ENCODE measurements at places on chromosomes 2 and 18.

GRCh38 chr2:21427606-21428005 lies 303.8 kb downstream of the TDRD15 start:
- no peak for DNase-seq

DNA sequence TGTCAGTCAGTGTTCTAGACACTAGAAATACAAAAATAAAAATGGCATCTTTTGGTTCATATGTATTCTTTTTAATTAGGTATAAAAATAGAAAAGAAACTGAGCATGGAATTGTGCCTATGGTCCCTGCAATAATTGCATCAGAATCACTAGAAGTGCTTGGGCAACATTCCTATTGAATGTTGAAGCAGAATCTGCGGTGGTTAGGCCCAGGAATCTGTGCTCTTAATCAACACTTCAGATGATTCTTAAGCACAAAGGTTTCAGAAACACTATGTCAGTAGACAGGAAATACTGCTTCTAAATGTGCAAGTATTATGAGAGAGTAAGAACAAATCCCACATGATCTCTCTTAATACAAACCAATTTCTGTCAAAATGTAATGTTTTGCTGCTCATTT lies 20.3 kb upstream of the RBBP8 start:
- DNase-seq = no peak

DNA sequence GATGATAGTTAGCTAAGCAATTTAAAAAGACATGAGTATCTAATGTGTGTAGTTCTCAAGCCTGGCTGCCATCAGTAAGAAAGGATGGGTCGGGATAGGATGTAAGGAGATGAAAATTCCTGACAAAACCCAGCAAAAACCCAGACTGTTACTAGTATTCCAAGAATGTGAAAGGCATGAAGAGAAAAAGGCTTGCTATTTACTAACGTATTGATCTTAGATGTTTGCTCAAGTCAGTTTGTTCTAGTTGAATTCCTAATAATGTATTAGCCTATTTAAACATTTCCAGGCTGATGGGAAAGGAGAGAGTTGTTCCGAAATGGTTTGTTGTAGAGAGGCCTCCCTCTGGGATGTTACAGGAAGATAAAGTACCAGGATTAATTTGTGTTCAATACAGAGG lies 88.2 kb downstream of the ZNF532 start:
- DNase-seq = no peak

DNA sequence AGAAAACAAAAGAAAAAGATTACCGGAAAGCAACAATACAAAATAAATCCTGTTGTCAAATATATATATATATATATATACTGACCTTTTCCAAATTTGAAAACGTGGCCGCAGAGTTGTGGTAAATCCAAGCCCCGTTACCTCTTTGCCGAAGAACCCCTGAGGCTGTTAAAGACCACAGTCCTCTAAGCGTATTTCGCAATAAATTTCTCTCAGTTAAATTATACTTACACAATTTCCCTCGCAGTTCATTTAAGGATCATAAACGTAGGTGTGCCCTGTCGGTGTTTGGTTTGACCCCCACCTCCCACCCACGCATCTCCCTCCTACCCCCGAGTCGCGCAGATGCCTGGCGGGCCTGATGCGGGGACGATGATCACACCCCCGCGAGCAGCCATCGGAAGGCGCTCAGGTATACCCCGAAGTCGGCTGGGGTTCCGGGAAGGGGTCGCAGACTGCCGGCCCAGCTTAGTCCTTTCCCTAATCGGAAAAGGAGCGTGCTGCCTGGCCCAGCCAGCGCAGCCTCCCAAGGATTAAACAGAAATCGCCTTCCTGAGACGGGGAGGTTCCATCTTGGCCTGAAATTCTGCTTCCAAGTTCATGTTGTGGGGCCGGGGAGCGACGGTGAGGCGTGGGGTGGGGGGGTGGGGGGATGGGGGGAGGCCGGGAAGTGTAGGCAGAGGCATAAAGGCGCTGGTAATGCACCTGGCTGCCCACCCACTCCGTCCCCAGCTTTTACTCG lies 2.9 kb upstream of the MEIS1 start:
- no peak for DNase-seq

DNA sequence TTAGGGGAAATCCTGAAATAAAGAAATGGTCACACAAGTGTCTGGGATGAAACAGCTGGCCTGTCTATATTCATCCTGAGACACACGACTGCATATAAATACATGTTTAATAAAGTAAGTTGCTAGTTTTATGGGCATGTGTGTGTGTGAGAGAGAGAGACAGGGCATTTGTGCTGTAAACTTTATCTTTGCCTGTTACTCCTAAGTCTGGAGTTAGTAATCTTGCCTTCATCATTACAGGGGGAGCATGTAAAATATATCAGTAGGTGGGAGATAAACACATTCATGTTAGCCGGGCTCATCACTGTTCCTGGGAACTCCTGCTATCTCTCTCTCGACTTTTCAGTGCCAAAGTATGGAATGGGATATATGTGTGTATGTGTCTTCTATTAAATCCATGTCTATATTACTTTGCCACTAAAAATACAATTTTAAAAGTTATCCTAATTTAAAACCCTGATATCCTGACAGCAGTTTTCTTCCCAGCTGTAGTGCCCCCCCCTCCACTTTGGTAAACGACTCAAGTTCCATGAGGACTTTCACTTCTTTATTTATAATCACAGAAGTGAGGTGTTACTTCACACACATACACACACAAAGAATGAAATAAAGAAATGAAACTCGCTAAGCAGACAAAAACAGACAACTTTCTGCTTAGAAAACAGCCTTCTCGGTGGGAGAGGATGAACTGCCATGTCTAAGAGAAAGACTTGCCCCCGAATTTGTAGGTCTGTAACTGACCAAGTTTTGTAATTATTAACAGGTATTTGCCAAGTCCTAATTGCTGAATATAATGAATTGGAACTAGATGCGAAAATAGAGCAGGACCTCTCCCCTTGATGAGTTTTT lies 947 bp downstream of the ZEB2 start:
- DNase-seq = no peak

- DNase-seq = no peak
Measured at GRCh38 chr2:9141091-9141667, 65.4 kb upstream of the ASAP2 start.

DNA sequence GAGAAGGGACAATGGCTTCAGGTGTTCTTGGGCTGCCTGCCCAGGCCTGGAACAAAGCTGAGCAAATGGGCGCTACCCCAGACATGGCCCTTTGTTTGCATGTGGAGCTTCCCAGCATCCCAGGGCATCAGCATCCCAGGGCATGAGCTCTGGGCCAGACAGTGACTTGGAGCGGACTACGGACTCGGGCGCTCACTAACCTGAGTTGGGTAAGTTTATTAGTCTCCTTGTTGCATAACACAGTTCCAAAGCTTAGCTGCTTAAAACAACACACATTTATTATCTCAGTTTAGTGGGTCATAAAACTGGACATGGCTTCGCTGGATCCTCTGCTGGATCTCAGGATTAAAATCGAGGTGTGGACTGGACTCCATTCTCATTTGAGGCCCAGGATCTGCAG lies 35.8 kb downstream of the MC2R start:
- DNase-seq = no peak

DNA sequence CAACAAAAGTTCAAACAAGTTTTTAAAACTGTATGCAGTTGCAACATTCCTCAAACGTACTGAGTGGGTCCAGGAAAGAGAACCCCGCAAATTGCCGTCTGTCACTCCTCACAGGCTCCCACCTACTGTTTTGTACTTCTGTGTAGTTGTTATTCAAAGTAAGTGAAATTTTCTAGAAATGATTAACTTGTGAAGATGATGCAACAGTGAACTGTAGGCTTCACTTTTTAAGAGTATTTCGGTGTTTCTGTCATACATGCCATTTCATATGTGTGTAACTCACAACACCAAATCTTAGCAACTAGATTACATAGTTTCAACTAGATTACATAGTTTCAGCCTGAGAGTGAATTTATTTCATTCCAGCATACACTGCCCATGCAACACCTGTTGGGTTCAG lies 226.0 kb upstream of the TANK start:
- DNase-seq = no peak

Measured in activated CD4-positive, alpha-beta T cell treated with anti-CD3 and anti-CD28 coated beads, Interleukin-2, amount 10 ng/mL, durations not matched to agents 7 days and 5 days (primary cell).